ENCODE measurements at places on chromosomes 1 and 21. TPM values are rescaled to one million over a fixed set of nuclear protein-coding genes. Genes with fewer than 3 reads are reported as not detected.

DNA sequence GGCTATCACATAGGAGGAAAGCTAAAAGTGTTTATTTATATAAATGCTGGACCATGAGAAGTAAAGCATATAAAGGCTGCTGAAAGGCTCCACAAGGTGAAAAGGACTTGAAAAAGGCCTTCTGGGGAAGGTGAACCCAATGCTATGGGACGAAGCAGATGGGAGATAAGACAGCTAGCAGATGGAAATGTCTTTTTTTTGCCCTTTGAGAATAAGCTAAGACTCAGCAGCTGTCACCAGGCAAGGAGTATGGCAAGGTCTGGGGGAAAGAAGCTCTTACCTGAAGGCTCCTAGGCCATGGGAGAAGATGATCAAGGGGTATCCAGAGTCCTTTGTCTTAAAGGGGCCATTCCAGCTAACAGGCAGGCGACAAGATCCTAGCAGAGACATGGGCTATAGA lies 9.9 kb downstream of the PAFAH2 start:
- no peaks in the 10 kb centered on the region for H3K27me3 ChIP-seq
- no peak overlapping the region for H3K4me3 ChIP-seq
- DNase-seq = no peak
- H3K4me1 ChIP-seq = no peaks in the 10 kb centered on the region
- H3K27ac ChIP-seq = no peak overlapping the region
- H3K36me3 ChIP-seq = peaks cover 22% of the 10 kb centered on the region

GRCh38 chr1:15282810-15283474 lies 35.9 kb downstream of the FHAD1 start:
- no peaks in the 10 kb centered on the region for H3K27me3 ChIP-seq
- H3K4me1 ChIP-seq = peaks cover 2% of the 10 kb centered on the region
- H3K27ac ChIP-seq = no peak overlapping the region
- DNase-seq = no peak
- H3K36me3 ChIP-seq = no peaks in the 10 kb centered on the region

DNA sequence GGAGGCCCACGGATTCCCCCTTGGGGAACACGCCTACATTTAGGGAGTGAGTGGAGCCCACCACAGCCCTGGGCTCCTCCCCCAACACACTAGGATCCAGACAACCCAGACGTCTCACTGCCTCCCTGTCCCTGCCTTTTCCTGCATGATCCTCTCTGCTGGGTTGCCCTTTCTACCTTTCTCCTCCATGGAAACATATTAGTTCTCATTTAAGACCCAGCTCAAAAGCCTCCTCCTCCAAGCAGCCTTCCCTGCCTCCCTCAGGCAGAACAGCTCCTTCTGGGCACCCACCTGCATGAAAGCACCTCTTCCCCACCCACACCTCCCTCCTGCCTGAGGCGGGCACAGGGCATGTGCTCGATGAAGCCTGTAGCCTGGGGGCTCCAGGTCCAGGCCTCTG lies 10.7 kb downstream of the COL8A2 start:
- DNase-seq = no peak
- H3K36me3 ChIP-seq = no peaks in the 10 kb centered on the region
- H3K4me1 ChIP-seq = no peaks in the 10 kb centered on the region
- H3K27me3 ChIP-seq = no peaks in the 10 kb centered on the region

The HORMAD1 gene
- total RNA-seq = 0.13 TPM

- H3K4me3 ChIP-seq = no peak overlapping the region
- DNase-seq = no peak
- no peaks in the 10 kb centered on the region for H3K27me3 ChIP-seq
- H3K4me1 ChIP-seq = peaks cover 4% of the 10 kb centered on the region
Measured at GRCh38 chr1:228935855-228936727, 200.8 kb downstream of the RHOU start.

DNA sequence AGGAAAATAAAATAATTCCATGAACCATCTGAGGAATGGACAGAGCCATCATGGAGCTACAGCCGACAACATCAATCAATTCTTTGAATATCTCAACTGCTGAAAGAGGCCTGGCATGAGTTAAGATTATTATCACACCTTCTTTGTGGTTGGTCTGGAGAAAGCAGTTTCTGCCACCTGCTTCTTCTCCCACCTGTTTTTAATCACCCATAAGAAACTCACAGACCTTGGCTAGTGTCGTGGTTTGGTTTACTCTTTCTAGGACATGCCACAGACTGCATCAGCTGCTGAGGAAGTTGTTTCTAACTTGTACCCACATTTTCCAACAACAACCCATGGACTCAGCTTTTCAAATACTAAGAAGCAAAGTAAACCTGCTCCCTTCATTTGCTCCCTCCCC lies 65.6 kb downstream of the NTPCR start:
- no peaks in the 10 kb centered on the region for H3K36me3 ChIP-seq
- H3K4me3 ChIP-seq = no peak overlapping the region
- H3K27me3 ChIP-seq = no peaks in the 10 kb centered on the region
- no peaks in the 10 kb centered on the region for H3K4me1 ChIP-seq
- no peak overlapping the region for H3K27ac ChIP-seq
- no peak for DNase-seq

DNA sequence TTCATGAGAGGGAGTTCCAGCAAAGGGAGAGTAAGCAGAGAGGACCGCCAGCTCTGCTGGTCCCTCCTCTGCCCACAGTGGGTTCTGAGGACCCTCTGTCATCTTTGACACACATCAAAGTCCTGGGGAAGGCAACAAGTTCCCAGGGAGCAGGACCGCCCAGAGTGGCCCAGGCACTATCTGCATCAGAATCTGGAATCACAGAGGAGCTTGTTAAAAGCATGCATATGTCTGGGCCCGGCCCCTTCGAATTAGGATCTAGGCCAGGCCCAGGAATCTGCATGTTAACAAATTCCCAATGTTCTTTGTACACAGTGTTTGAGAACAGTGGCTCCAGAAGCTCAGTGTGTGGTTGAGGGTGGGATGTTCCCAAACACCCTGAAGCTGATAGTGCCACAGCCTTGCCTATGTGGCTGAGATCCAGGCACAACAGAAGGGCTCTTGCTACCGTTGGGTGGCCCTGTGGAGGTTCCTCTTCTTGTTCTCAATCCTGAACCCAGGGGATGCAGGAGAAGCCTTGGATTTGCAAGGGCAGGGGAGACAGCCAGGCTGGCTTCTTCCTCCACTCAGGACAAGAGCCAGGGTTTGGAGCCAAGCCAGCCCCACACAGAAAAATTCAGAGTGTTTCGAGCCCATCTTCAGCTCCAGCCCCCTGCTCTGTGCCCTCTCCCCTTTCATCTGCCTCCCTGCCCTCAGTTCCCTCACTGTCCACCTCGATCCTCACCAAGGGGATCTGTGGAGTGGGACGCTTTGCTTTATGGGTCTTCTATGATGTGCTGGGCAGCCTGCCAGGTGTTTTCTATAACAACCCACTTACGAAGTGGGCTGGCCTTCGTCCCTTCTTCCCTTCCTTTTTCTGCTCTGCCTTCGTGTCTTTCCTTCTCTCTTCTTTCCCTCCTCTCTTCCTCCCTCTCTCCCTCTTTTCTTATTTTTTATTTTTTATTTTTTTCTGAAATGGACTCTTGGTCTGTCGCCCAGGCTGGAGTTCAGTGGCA lies 129.0 kb upstream of the TMPRSS2 start:
- H3K27me3 ChIP-seq = no peaks in the 10 kb centered on the region
- no peak overlapping the region for H3K27ac ChIP-seq
- H3K4me1 ChIP-seq = peaks cover 4% of the 10 kb centered on the region
- DNase-seq = peak; percentile 18
- H3K36me3 ChIP-seq = no peaks in the 10 kb centered on the region

The DISC1 gene
- total RNA-seq = 15.9 TPM

The PPIAL4G gene
- total RNA-seq = 0.35 TPM

The PRDM15 gene
- 8.4 TPM for total RNA-seq

GRCh38 chr1:117014209-117014608 lies 12.6 kb downstream of the CD101 start:
- H3K36me3 ChIP-seq = no peaks in the 10 kb centered on the region
- no peak for DNase-seq
- no peak overlapping the region for H3K27ac ChIP-seq
- H3K4me3 ChIP-seq = no peak overlapping the region

- no peaks in the 10 kb centered on the region for H3K36me3 ChIP-seq
- H3K4me3 ChIP-seq = no peak overlapping the region
- no peaks in the 10 kb centered on the region for H3K27me3 ChIP-seq
- H3K4me1 ChIP-seq = no peaks in the 10 kb centered on the region
- no peak for DNase-seq
Measured at GRCh38 chr1:41391834-41392527, 30.7 kb downstream of the FOXO6 start.

GRCh38 chr1:218363141-218363540 lies 18.0 kb downstream of the TGFB2 start:
- H3K27ac ChIP-seq = no peak overlapping the region
- DNase-seq = no peak
- no peak overlapping the region for H3K4me3 ChIP-seq
- H3K27me3 ChIP-seq = no peaks in the 10 kb centered on the region

GRCh38 chr1:8097077-8097799 lies 71.1 kb upstream of the ERRFI1 start:
- no peaks in the 10 kb centered on the region for H3K27me3 ChIP-seq
- H3K4me1 ChIP-seq = no peaks in the 10 kb centered on the region
- H3K4me3 ChIP-seq = no peak overlapping the region
- DNase-seq = no peak
- peak overlapping the region; percentile 82 for H3K27ac ChIP-seq
- no peaks in the 10 kb centered on the region for H3K36me3 ChIP-seq

- no peak overlapping the region for H3K4me3 ChIP-seq
- no peaks in the 10 kb centered on the region for H3K4me1 ChIP-seq
- no peaks in the 10 kb centered on the region for H3K36me3 ChIP-seq
- no peak overlapping the region for H3K27ac ChIP-seq
- H3K27me3 ChIP-seq = no peaks in the 10 kb centered on the region
Measured at GRCh38 chr1:4626560-4627319, 27.7 kb upstream of the AJAP1 start.

The C1QB gene
- total RNA-seq = 296 TPM

DNA sequence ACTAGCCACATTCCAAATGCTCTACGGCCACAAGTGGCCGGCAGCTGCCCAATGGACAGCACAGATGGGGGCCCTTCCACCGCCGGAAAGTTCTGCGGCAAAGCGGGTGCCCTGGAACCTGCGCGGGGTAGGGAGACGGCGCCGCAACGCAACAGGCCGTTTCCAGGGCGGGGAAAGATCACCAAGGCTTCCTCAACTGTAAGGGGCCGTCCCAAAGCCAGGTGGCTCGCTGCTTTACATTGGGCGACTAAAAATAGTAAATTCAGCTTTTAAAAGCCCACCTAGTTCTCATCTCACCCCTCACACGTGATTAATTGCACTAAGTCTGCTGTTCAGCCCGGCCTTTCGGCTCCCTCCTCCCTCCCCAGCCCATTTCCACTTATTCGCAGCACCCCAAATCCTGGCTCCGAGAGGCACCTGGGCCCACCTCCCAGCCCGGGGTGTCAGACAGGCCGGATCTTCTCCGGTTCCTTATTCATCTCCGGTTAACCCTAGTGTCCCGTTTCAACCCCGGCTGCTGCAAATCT lies 643 bp downstream of the CFAP298 start:
- H3K4me1 ChIP-seq = peaks cover 2% of the 10 kb centered on the region
- DNase-seq = no peak
- peak overlapping the region; percentile 96 for H3K27ac ChIP-seq
- no peaks in the 10 kb centered on the region for H3K27me3 ChIP-seq

DNA sequence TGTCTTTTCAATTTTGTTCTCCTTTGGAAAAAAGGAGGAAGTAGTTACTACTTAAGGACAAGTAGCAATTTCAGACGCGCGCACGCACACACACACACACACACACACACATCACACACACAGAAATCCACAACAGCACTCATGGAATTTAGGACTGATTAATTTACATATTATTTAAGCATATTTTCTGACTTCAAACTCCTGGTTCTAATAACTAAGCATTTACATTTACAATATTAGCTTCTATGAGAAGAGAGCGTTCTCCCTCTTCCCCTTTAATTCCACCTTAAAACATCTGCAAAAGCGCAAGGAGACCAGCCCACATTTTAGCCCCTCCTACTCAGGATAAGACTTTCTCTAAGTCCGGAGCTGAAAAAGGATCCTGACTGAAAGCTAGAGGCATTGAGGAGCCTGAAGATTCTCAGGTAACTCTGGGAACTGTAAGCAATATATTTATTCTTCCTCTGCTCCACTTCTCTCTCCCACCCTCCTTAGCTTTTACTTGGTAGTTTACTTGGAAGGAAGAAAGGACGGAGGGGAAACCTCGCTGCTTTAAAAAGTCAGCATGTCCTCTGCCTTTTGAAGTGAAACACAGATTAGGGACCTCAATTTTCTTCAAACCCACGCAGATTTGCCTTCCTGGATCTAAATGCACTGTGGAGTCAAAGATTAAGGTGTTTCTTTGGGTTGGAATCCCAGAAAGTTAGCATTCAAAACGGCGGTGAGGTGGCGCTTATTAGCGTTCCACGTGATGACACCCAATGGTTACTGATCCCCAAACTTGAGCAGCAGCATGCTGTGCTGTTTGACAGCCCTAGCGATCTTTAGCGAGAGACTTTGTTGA lies at the start of gene PLA2G4A:
PLA2G4A (plus strand) TSS at position 339 of the 844 bp plus-strand sequence. CDS start 25,406 bp downstream, outside the sequence.
- H3K4me3 ChIP-seq = peak within 1 kb of the TSS; percentile 86
- H3K36me3 ChIP-seq = no peaks in the 10 kb centered on the region
- H3K27ac ChIP-seq = peak within 1 kb of the TSS; percentile 45
- DNase-seq = peak; percentile 30
- H3K27me3 ChIP-seq = no peaks in the 10 kb centered on the region

The TEX38 gene
- 0.35 TPM for total RNA-seq

- H3K27me3 ChIP-seq = no peaks in the 10 kb centered on the region
- no peak overlapping the region for H3K27ac ChIP-seq
- H3K4me3 ChIP-seq = no peak overlapping the region
- H3K4me1 ChIP-seq = no peaks in the 10 kb centered on the region
- no peak for DNase-seq
- H3K36me3 ChIP-seq = no peaks in the 10 kb centered on the region
Measured at GRCh38 chr21:37871121-37871862, 45.0 kb downstream of the KCNJ6 start.

DNA sequence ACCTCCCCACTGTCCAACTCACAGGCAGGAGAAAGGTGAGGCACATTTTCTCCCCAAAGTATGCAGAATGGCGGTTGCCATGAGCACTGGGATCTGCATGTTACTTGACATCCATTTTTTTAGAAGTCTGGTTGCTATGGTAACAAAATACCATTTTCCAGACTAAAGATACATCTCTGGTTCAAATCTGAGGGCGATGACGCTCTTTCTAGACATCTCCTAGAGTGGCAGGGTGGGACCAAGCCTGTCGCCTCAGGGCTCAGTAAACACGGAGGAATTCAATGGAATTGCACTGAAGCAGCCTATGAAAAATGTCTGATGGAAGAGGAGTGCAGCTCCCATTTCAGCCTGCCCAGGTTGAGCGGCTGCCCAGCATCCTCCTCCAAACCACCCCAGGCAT lies 21.5 kb upstream of the FAM43B start:
- no peak overlapping the region for H3K27ac ChIP-seq
- H3K4me1 ChIP-seq = no peaks in the 10 kb centered on the region
- no peaks in the 10 kb centered on the region for H3K27me3 ChIP-seq
- no peak for DNase-seq
- H3K4me3 ChIP-seq = no peak overlapping the region
- H3K36me3 ChIP-seq = no peaks in the 10 kb centered on the region

Measured in kidney (tissue), 22 donors.